ENCODE measurements at places on chromosomes 5 and 9. TPM values are rescaled to one million over a fixed set of nuclear protein-coding genes. Genes with fewer than 3 reads are reported as not detected.

DNA sequence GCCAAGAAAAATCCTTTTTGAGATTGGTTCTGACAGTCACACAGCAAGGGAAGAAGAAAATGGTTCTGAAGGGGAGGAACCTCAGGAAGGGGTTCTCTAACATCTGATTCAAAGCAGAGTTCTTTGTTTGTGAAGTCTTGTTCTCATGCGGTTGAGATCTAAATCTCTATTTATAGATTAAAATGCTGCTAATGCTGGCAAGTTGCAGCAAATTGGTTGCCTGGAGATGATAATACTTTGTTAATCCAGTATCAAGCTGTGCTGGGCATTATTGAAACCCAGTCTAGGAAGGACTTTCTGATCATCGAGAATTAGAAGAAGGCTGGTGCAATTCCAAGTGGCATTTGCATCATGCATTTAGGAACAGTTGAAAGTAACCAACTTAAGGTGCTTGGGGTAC lies 34.0 kb upstream of the SLC28A3 start:
- DNase-seq, result no peak

GRCh38 chr5:150112201-150113046 lies 26.1 kb upstream of the CSF1R start:
- DNase-seq, result no peak

DNA sequence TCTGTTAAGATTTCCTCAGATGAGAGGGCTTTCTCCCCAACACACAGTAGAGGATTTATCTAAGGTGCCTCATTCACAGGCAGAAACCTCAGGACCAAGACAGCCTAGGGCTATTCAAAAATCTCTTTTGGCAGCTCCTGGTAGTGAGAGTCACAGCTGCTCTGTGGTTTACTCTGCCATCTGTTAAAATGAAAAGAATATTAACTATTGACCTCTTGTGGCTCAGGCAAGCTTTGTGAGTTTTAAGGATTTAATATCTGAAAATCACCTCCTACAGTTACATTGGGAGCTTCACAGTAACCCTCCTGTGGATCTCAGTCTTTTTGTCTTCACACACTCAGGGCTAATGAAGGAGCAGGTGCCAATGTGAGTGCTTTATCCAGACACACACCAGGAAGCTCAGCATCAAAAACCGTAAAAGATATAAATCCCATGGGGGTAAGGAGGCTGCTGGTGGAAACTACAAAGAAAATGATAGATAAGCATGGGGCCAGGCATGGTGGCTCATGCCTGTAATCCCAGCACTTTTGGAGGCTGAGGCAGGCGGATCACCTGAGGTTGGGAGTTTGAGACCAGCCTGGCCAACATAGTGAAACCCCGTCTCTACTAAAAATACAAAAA lies 29.7 kb downstream of the PPP1R2B start:
- no peak for DNase-seq

DNA sequence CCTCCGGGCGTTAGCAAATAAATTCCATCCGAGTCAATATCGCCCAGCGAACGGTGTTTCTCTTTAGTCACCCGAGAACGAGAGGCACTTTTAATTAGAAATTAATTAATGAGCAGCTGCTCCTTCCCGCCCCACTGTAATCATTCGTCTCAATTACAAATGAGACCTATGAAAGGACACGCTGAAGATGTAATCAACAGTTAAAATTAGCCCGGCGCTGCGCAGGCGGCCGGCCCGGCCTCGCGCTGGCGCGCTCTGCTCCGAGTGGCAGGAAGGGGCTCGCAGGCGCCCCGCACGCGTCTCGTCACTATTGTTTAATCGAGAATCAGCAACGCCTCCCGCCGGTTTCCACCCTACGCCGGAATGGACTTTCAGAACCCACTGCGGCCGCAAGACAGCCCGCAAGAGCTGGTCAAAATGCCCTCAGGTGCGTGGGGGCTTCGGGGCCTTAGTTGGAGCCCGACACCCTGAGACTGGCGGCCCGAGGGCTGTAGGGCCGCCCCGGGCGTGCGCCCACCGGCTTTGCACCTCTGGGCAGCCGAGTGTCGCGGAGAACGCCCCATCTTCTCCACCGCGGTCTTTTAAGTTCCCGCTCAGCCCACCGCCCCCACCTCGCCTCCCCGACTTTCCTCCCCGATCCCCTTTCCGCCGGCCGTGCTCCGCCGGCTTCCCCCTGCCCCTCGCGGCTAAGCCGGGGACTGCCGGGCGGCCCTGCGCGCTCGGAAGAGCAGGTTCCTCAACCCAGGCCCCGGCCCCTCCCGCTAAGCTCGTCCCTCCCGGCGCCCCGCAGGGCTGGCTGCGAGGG lies 597 bp upstream of the IRX4 start:
- no peak for DNase-seq

GRCh38 chr5:9698125-9698826 lies 68.1 kb upstream of the TAS2R1 start:
- DNase-seq, result no peak

GRCh38 chr5:143350341-143350740 lies 53.1 kb downstream of the NR3C1 start:
- no peak for DNase-seq

DNA sequence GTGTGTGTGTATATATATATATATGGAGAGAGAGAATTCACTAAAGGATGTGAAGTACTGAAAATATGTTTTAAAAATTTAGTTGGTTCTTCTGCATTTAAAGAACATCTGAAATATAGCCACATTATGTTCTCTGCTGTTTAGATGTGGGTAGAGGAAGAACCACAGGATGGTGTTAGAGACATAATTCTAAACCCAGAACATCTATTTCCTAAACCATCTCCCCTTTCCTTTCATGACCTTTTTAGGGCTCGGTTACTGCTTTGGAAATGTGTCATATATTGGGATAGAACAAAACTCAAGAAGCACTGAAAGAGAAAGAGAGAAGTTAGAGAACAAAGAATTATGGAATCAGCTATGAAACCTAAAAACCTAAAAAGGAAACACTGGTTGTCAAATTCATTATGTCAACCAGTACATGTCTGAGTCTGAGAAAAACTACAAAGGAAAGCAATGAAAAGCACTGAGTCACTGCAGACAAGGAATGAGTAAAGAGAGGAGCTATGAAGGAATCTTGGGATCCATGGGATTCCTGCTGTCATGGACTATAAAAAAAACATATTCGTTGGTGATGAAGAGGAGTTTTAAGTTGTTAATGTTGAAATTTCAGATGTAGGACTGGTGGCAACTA lies 28.4 kb downstream of the SLC12A2 start:
- DNase-seq, result no peak

GRCh38 chr5:72436796-72437471 lies 70.3 kb downstream of the ZNF366 start:
- peak; percentile 59 for DNase-seq

GRCh38 chr9:75169623-75170022 lies 81.3 kb downstream of the OSTF1 start:
- no peak for DNase-seq

- peak; percentile 92 for DNase-seq
These were observed 29.0 kb downstream of the PTGES2 start for GRCh38 chr9:128098297-128099230.

- no peak for DNase-seq
These were observed 65.5 kb upstream of the PCSK5 start for GRCh38 chr9:75824816-75825568.

- DNase-seq, result peak; percentile 84
These were observed 6.8 kb upstream of the SLC2A6 start for GRCh38 chr9:133485531-133486260.

GRCh38 chr5:138339464-138339863 lies 1.4 kb downstream of the FAM53C start:
- peak; percentile 53 for DNase-seq

DNA sequence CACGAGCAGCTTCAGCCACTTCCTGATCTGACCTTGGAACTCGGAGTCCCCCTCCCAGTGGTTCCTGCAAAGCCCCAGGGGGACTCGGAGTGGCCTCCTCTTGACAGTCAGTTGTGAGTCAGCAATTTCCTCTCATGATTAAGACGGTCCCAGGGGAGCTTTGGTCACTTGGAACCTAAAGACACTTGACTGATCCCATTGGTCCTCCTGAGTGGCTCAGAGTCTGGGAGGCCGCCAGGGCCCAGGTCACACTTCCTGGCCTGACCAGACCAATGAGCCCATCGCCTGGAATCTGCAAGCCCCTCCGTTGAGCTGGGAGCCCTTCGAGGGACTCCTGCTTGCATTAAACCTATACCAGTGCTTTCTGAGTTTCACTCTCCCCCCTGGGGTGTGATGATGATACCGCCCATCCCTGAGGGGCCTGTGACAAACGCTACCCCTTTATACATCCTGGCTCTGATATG lies 29.1 kb downstream of the TSPAN17 start:
- peak; percentile 76 for DNase-seq

DNA sequence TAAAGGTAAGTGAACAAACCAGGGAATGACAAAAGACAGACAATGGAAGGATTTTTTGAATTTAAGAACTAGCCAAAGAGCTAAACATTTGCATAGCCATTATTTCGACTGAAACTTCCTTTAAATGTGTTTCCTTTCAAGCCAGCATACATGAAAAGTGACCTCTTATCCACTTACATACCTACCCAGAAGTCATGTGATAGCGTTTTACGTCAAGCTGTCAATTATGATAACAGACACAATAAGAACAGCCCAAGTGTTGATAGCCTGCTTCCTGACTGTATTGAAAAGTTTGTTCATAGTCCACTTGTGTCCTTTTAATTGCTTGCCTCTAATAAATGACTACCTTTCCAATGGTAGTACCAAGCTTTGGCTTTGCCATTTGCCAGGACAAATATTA lies 206.0 kb downstream of the NFIB start:
- DNase-seq, result no peak

- DNase-seq, result no peak
These were observed 44.6 kb downstream of the KCNT1 start for GRCh38 chr9:135746565-135746964.

- no peak for DNase-seq
These were observed 240.2 kb downstream of the CDH12 start for GRCh38 chr5:22612928-22613327.

DNA sequence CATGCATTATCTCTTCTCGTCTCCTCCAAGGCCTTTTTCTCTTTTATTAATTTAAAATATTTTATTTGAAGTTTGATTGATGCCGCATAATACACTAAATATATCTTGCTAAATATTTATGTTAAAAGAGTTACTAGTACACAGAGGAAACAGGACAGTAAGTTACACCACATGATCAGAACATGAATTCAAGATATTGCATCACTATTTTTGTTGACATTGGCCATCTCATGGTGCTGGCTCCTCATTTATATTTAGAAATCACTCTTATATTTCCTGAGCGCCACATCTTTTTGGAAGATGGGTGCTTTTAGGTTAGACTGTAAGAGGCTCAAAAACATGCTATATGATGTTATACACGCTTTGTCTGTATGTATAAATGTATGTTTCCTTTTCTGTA lies 23.0 kb downstream of the SPEF2 start:
- no peak for DNase-seq

- DNase-seq, result no peak
These were observed 82.8 kb downstream of the CAAP1 start for GRCh38 chr9:26809795-26810194.

- peak; percentile 82 for DNase-seq
These were observed 19.5 kb upstream of the ASPN start for GRCh38 chr9:92501671-92502393.

DNA sequence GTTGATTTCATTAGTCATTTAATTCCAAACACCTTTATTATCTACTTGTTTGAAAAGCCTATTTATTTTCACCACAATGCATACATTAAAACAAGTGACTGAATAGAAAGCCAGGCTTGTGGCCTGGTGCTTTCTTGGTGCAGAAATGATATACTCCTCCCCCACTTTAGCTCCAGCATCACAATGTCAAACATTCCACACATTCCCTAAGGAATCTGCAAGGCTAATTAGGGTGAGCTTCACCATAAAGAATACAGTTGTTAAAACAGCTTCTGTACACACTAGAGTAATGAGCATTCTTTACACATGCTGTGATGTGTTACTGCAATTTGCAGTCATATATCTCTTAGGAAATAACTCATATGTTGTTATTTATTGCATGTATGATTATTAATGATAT lies 705.7 kb downstream of the CETN3 start:
- DNase-seq, result no peak

GRCh38 chr5:83528439-83528769 lies 56.9 kb downstream of the VCAN start:
- DNase-seq, result no peak

DNA sequence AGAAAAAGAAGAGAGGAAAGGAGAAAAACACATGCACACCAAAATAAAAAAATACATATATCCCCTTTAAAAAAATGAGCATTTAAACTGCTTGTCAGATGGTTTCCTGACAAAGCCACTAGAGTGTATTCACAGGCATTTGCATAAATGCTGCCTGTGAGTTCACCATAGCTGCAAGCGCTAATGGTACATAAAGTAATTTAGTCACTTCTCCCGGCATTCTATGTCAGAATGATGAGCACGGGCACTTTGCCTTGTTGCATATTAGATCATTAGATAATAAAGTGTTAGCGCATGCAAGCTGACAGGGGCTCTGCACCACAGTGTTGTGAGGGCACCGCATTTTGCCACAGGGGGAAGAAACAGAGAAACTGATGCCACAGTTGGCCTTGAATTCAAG lies 280.6 kb downstream of the EBF1 start:
- DNase-seq, result peak; percentile 79

The GBGT1 gene
- total RNA-seq, result 5.2 TPM

The AHRR gene
- total RNA-seq, result 2.6 TPM

The PCDHA7 gene
- total RNA-seq, result not detected

The STPG3 gene
- total RNA-seq, result 0.61 TPM

The WNK2 gene
- not detected for total RNA-seq

The SOX30 gene
- not detected for total RNA-seq

The DDX41 gene
- 195 TPM for total RNA-seq

The CAMK4 gene
- total RNA-seq, result 0.04 TPM

The PAPPA gene
- 0.30 TPM for total RNA-seq

The OBP2B gene
- total RNA-seq, result not detected

The SPARC gene
- 0.54 TPM for total RNA-seq

The PRRX2 gene
- total RNA-seq, result not detected

The JAKMIP2 gene
- 58.7 TPM for total RNA-seq
